ENCODE measurements at places on chromosomes 2 and 18.

DNA sequence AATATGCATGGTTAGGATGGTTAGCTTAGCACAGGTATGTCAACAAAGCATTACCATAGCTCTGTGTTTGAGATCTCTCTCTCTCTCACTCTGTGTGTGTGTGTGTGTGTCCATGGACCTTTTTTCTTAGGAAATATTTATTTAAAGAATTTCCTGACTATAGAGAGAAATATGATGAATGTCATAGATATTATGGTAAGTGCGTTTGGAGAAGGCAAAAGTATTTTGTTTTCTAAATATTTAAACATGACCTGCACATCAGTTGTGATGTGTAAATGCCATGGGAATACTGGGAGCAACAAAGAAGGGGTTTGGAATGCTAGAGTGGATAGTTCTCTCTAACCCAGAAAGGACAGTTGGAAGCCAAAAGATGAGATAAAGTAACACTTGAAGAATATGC lies 3.9 kb upstream of the TMEM178A start:
- no peak for DNase-seq

GRCh38 chr2:55511508-55512124 lies 7.9 kb upstream of the CFAP36 start:
- peak; percentile 40 for DNase-seq

- DNase-seq = no peak
Observed at GRCh38 chr2:172970660-172971059, 105.0 kb upstream of the MAP3K20 start.

DNA sequence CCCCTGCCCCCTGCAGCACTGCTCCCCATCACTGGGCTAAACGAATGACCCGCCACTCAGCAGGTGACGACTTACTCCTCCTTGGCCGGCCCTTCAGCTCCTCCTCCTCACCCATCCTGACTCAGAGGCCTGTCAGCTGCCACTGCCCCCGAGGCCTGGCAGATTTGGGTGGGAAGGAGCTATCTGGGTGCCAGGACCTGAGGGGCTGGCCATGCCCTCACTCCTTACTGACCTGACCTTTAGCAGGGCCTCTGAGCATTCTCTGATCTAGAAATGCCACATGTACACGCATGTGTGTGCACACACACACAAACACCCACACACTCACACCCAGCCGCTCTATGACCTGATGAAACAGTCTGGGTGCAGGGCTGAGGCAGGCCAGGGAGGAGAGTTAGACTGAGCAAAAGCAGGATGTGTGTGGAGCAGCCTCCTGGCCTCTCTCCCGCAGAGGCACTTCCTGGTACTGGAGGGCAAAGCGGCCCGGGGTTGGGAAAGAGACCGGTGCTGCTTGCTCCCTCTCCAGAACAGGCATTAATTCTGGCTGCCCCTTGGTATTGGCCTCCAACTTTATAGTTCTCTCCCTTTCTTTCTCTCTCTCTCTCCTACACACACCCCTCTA lies 68.0 kb downstream of the ZFP36L2 start:
- DNase-seq = no peak

DNA sequence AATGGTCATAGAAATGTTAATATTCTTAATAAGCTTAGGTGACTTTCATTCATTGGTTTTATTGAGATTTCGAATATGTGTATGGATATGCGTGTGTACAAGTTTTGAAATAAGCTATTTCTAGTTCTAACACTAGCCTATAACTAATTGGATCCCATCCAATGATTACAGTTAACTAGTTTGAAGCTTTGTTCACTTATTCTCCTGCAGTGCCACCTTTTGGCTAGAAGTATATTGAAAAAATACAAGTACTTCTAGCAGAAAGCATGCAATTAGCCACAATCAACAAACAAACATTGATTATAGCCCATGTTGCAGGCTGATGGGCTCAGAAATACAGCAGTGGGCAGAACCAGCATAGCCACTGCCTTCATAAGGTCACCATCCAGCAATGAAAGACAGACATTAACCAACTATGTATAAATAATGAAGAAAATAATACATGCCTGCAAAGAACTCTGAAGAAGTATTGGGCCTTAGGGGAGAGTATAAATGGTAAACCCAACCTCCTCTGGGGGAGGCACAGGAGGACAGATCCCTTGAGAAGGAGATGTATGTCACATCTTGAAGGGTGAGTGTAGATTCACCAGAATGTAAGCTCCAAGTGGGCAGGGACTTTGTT lies 5.1 kb upstream of the PIEZO2 start:
- peak; percentile 74 for DNase-seq

- no peak for DNase-seq
Observed at GRCh38 chr18:189254-189653, 30.9 kb downstream of the USP14 start.

- no peak for DNase-seq
Observed at GRCh38 chr2:146003337-146003736, 1483.4 kb upstream of the ZEB2 start.

GRCh38 chr2:33665039-33665438 lies 65.9 kb upstream of the FAM98A start:
- no peak for DNase-seq

DNA sequence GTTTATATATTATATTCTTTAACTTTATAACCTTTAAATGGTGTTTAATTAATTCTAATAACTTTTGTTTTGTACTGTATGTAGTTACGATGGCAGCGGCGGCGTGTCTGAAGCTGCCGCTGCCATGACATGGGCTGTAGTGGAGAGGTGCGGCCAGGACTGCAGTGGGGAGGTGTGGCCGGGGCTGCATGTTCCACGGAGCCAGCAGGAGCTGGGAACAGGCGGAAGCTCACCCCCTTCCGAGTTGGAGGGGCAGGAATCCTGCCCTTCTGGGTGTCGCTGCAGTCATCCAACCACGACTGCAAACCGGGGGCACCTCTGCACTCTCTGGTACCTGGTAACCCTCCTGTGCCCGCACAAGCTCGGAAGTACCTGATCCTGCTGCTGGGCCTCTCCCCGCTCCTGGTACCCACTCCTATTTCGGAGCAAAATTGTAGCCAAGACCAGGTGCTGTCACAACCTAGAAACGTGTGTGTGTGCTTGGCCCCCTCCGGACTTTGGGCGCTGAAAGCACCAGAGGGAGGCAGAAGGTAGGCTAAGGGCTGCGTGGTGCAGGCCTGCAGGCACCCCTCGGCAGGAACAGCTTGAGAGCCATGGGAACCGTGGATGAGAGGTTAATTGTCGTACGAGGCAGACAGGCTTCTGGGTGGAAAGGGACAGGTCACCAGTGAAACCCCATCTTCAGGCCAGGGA lies 1329.7 kb upstream of the SLC39A10 start:
- no peak for DNase-seq

- no peak for DNase-seq
Observed at GRCh38 chr18:24560511-24560981, 100.1 kb downstream of the HRH4 start.

GRCh38 chr2:120791962-120792297 lies 56.3 kb downstream of the GLI2 start:
- DNase-seq = no peak

DNA sequence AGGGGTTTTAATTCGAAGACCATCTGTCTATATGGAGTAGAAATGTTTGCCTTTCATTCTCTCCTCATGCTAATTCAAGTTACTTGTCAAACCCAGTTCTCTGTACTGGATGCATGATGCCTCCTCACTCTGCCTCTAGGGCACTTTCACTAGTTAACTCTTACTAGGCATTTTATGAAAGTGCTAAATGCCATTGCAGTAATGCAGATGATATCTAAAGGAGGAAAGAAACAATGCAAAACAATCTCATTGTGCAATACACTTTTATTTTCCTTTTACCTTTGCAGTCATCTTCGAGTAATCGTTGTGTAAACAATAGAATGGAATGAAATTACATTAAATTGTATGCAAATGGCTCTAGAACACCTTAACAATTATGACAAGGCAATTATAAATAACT lies 293.6 kb downstream of the STK39 start:
- no peak for DNase-seq

GRCh38 chr18:36610661-36611060 lies 218.1 kb downstream of the TPGS2 start:
- no peak for DNase-seq

DNA sequence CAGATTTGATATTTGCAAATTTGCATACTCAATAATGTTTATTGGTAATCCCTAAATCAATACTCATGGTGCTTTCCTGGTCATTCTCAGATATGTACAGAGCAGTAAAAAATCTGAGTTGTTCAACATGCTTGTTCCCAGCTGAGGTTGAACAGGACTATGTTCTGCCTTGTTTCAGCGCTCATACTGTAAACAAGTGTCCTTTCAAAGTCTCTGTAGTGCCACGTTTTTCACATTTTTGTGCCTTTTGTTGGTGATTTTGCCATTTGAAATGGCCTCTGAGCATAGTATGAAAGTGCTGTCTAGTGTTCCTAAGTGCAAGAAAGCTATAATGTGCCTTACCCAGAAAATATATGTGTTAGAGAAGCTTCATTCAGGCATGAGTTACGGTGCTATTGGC lies 16.0 kb upstream of the GATA6 start:
- DNase-seq = no peak

DNA sequence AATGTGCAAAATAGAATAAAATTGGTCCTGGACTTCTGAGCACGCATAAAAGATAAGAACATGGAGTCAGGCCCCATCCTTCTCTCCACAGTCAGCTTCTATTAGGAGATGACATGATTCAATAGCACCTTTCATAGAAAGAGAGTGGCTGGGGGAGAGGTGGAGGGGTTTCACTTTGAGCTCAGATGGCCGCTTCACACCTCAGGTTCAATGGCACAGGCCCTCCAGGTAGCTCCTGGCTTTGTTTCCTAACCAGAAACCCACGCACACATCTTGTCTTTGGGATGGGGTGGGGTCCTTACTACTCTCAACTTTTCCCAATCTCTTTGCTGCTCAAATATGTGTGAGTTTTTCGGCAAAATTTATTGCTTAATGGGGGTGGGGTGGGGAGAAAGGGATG lies 332.3 kb downstream of the CLIP4 start:
- no peak for DNase-seq

DNA sequence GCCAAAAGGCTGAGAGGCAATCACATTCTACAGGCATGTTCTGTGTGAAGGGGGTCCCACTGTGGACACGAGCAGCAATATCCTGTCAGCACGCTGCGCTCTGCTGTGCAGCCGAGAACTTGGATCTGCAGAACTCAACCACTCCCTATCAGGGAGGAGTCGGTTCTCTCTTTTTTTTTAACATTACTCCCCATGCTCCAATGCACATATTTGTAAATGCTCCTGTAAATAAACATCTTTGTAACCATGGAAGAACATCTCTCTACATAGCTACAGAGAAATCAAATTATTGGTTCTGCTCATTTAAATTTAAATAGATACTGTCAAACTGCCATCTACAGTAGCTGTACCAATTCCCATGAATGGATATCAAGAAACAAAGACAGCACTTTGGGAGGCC lies 3.0 kb upstream of the ANKRD23 start:
- DNase-seq = no peak

DNA sequence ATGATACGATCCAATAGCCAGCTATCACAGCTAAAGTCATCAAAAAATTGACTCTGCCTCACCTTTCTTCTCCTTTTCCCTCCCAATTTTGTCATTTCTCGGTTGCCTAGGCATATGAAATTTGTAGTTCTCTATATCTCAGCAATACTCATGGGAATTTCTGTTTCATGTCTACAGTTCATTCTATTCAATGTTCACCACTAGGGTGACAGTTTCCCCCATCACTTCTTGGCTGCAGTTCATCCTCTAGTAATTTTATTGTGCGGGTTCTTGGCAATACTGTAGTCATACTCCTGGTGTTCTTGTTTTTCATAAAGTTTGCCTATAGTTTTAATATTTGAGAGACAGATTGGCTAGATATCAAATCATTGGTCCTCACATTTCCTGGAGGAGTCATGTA lies 872.2 kb upstream of the ID2 start:
- no peak for DNase-seq

DNA sequence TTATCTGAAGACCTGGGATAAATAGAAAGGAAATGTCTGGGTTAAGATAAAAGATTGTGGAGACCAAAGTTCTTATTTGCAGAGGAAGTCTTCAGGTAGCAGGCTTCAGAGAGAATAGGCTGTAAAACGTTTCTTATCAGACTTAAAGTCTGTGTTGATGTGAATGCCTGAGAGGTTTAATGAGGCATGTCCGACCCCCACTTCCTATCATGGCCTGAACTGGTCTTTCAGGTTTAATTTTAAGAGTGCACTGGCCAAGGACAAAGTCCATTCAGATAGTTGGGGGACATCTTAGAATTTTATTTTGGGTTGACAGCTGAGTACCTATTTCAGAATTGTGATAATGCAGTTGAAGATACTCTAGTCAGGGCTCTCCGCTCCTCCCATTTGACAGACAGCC lies 92.1 kb downstream of the ATL2 start:
- no peak for DNase-seq

DNA sequence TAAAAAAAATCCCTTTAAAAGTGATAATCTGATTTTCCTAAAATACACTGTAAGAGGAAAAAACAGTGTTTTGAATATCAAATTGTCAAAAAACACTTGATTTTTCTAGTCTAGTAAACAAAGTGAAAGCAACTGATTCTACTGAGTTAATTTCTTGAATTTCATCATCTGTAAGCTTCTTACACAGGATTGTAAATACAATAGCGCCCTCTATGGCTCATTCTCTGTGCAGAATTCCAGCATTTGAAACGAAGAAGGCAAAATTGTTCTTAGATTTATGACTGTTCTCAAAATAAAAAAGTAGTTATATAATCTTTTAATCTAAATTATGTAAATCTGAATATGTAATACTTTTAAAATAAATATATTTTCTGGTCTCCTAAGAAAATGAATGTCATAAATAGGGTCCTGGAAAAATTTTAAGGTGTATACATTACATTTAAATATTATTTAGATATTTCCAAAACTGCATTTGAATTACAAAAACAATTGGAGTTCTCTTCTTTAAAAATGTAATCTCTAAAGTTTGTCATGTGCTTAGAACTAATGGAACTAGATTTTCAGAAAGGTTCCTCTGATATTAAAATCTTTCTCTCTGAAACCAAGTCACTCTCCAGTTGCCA lies 176.9 kb upstream of the MC4R start:
- peak; percentile 67 for DNase-seq

DNA sequence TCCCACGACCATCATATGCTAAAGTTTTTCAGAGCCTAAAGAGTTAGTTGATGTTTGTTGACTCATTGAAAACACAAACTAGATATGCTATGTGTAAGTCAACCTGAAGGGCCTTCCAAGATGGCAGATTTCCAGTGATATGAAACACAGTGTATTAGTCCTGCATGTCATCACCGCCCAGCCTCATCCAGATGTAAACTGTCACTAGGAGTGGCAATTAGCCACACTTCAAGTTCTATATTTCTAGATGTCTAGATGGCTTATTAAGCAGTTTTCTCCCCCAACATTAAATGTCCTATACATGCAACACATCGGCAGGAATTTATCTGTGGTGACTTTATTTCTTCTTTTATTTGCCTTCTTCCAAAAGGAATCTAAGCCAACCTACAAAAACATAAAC lies 444.1 kb upstream of the SMIM21 start:
- no peak for DNase-seq

GRCh38 chr2:165193178-165193777 lies 10.6 kb downstream of the SCN3A start:
- DNase-seq = no peak

GRCh38 chr2:105815401-105815800 lies 70.7 kb downstream of the NCK2 start:
- DNase-seq = no peak
